ENCODE measurements at places on chromosomes 12 and 14. TPM values are rescaled to one million over a fixed set of nuclear protein-coding genes. Genes with fewer than 3 reads are reported as not detected.

DNA sequence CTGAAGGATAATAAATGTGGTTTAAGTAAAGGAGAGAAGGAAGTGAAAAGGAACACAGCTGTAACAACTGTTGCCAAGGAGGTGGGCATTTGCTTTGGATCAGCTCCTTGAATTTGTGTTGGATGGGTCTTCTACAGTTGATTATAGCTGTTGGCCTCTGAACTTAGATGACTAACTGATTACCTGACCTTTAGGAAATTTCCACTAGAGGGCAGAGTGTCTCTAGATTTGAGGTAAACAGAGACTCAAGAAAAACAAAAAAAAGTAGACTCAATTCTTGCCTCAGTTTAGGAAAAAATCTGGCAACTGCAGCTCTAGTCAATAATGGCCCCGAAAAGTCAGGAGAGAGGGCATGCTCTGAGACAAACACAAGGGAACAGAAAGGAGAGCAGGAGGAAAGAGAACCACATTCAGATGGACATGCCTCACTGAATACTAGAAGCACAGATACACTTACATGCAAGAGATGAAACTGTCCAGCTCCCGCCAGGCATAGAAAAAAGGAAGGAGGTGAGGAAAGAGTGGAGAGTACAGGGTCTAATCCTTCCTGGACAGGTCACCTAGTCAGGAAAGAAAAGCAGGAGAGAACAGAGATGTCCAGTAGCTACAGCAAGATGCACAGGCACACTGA lies 20.6 kb downstream of the COX14 start:
- no peak for DNase-seq

DNA sequence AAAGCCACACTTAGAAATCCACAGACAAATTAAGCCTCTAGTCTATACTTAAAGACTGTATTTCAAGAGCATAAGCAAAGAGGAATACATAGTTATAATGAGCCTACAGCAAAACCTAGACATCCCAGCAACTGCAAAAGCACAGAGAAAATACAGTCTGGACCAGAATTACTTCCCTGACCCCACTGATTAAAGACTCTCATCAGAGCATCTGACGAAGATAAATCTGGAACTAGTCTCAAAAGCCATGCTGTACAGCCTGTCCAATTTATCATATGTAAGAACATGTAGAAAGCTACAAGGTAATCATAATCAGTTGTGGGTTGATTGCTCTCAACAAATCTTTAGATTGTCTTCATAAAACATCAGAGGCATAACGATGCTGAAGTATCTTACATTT lies 285.1 kb upstream of the CAND1 start:
- DNase-seq = no peak

Gene TCL1B
- total RNA-seq = not detected

GRCh38 chr14:32509632-32510187 lies 180.6 kb downstream of the AKAP6 start:
- DNase-seq = peak; percentile 60

Gene CD69
- total RNA-seq = 0.32 TPM

All from Right ventricle myocardium inferior (tissue), 1 donor.